ELR (cell line): ENCODE measurements at places on chromosomes 12 and 14.

DNA sequence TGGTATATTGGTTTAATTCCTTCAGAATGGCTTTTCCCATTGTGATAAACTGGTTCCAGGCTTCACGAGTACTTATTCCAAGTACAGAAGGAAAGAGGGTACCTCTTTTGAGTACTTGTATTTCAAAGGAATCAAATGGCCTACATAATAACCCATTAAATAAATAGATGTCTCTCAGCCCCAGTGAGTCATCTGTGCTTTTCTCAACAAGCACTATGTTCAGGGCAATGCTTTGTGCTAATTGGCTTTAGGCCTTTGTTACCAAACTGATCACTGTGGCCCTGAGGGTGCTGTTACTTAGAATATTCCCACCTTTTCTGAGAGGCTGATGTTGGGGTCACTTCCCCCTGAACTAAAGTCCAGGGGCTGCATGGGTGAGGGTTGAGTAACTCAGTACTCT lies 107.1 kb downstream of the LRRK2 start:
- no peak for DNase-seq

DNA sequence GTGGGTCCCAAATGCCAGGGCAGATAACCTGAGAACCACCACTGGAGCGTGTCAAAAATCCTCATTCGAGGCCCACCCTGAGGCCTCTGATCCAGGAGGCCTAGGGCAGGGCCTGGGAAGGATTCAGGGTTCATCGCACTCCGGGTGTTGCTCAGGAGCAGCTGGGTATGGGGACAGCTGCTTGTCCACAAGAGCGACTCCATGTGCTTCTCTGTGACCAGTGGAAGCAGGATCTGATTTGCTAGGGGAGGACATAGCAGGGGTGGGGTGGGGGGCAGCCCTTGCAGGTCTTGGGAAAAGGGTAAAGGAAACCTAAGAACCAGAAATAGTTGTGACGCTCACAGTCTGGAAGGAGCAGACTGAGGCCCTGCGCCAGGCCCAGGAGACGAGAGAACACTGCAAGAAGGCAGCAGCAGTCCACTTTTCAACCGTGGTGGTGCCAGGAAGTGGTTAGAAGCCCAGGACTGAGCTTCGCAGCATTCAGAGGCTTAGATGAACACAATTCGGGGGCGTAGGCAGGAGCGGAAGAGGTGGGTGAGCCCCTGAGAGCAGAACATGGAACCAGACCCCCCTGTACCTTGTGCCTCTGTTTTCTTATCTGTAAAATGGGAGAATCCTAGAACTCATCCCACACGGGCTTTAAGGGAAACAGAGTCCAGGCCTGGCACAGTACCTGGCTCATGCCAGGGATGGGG lies 33.7 kb downstream of the ITPK1 start:
- DNase-seq = no peak

- no peak for DNase-seq
These were observed 371.5 kb upstream of the ATXN7L3B start for GRCh38 chr12:74166096-74166495.

DNA sequence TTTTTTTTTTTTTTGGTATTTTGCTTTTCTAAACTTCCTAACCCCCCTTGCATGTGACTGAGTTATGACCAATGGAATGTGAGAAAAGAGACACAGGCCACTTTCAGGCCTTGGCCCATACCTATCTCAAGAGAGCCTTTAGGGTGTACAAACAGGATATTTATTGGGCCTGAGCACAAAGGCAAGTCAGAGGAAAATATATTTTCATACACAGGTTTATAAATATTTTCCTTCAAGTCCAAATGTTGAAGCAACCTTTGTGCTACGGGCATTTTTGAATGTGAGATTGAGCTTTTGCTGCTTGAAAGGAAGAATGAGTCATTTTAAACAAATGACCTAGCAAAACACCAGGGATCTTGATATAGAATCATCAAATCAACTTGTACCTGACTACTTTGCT lies 228.6 kb upstream of the E2F7 start:
- DNase-seq = peak; percentile 63

GRCh38 chr12:10151621-10152020 lies 20.3 kb downstream of the OLR1 start:
- DNase-seq = no peak

GRCh38 chr12:4506430-4506829 lies 32.3 kb upstream of the RAD51AP1 start:
- DNase-seq = no peak

DNA sequence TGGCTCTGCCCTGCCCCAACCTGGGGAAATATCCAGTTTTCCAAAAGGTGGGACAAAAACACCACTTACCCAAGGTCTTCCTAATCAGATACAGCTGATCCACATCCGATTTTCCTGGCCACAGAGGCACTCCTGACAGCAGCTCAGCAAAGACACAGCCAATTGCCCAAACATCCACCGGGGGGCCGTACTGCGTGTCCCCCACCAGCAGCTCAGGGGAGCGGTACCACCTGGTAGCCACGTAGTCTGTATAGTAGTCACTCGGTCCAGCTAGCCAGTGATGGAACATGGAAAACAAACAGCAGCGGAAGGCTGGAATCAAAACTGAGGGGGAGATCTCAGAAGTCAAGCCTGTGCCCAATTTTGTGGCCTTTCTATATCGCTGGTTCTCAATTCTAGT lies 28.8 kb downstream of the DMAC2L start:
- DNase-seq = peak; percentile 30

DNA sequence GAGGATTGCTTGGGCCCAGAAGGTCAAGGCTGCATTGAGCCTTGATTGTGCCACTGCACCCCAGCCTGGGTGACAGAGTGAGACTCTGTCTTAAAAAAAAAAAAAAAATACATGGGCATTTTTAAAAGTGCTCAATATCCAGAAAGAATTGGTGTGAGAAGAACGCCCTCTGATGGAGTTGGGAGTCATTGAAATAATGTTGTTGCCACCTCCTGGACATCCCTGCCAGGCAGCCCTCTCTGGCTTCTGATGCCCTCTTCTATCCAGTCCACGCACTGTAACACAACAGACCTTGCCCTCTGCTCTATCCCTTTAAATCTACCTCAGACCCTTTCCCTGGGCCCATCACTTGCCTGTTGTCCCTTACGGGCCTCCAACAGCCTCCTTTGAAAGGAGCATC lies 4.9 kb downstream of the PTGDR start:
- DNase-seq = peak; percentile 64

GRCh38 chr12:48997719-48998496 lies 1.3 kb downstream of the DDN start:
- peak; percentile 43 for DNase-seq

- DNase-seq = no peak
These were observed 3.1 kb upstream of the FIGNL2 start for GRCh38 chr12:51851413-51852124.

- DNase-seq = no peak
These were observed 16.8 kb downstream of the PLXNC1 start for GRCh38 chr12:94165138-94165537.

- peak; percentile 73 for DNase-seq
These were observed 35.3 kb downstream of the VWF start for GRCh38 chr12:6088921-6089747.

- no peak for DNase-seq
These were observed 5.0 kb downstream of the KCNA1 start for GRCh38 chr12:4914720-4915119.

DNA sequence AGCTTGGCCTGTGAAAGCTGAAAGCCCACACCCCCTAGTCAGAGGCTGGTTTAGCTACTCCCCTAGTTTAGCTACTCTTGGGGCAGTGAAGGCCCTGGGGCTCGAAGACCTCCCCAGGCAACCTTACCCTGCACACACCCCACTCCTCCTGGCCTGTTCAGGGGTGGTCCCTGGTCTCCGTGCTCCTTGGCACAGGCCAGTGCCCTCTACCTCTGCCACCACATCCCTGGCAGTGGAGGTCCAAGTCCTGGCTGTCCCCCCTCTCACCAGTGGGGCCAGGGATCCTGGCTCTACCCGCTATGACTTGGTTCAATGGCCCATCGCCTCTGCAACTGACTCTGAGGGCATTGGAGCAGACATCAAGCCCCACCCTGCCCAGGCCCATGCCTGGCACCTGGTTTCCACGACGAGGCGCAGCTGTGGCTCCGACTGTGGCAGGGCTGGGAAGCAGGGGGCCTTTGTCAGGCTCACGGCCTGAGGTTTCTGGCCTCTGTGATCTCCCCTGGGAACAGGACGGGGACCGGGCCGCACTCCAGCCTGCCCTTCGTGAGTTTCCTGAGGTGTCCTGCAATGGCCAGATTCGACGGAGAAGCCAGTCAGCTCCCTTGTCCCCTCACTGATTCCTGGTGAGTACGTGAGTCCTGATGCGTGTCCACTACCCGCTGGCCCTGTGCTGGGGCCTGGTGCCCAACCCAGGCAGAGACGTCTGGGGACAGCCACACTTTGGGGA lies 5.7 kb downstream of the TMEM121 start:
- no peak for DNase-seq

DNA sequence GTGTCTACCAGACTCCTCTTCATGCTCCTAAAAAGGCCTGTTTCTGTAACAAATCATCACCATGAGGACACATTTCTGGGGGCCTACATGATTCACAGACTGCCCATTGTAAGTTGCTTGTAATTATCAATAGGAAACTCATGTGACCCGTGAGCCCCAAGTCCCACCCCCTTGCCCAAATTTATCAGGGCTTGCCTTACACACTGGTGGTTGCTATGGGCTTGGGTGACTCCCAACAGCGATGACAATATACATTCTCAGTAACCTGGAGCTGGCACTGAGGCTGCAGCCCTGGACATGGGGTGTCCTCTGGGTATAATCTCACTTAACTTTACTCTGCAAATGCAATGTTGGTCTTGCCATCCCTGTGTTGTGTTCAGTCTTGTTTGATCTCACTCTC lies 149.2 kb downstream of the NRXN3 start:
- no peak for DNase-seq

- DNase-seq = no peak
These were observed 337.4 kb upstream of the RGS6 start for GRCh38 chr14:71594821-71595220.

GRCh38 chr14:101072945-101073597 lies 169.5 kb upstream of the RTL1 start:
- DNase-seq = peak; percentile 97

GRCh38 chr12:107233551-107233950 lies 140.2 kb upstream of the CRY1 start:
- DNase-seq = no peak

- peak; percentile 79 for DNase-seq
These were observed 345.0 kb downstream of the CCDC91 start for GRCh38 chr12:28535216-28535615.
